Left forelimb (tissue), 1 donor: ENCODE measurements at places on chromosomes 7 and 10.

GRCh38 chr10:14543046-14543903 is 212.6 kb upstream of the FRMD4A start:
- no peak for DNase-seq

GRCh38 chr7:105837765-105838626 is 38.4 kb downstream of the ATXN7L1 start:
- DNase-seq: no peak

GRCh38 chr10:48236199-48236621 is 38.3 kb downstream of the FRMPD2 start:
- peak; percentile 45 for DNase-seq

DNA sequence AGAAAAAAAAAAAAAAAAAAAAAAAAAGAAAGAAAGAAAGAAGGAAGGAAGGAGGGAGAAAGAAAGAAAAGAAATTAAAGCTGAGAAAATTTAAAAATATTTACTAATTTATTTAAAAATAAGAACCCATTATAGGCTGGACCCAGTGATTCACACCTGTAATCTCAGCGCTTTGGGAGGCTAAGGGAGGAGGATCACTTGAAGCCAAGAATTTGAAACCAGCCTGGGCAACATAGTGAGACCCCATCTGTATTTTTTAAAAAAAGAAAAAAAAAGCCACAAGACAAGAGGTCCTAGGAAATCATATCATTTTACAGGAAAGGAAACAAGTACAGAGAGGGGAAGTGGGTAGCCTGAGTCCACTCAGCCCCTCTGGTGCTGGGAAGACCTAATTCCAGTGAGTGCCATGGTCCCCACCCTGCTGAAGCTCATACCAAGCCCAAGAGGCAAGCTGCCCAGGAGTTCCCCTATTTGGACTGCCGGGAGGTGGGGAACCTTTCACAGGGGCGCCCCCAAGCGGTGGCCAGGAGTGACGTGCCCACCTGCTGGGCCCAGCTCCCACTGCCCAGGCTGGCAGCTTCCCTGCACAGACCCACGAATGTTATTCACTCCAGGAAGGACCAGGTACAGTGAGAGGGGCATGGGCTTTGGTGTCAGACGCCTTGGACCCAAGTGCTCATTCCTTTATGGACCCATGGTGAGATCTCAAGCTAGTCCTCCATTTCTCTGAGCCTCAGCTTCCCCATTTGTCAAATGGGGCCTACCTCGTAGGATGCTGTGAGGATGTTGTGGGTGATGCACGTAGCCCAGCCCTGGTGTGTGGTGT is 133.6 kb downstream of the ZMIZ1 start:
- no peak for DNase-seq

- no peak for DNase-seq
Observed at GRCh38 chr7:25060487-25061055, 64.5 kb downstream of the CYCS start.
